Activated T-cell treated with anti-CD3 and anti-CD28 coated beads, Interleukin-2, amount 50 U/mL, for 72 hours (primary cell): ENCODE measurements at places on chromosomes 4 and X. TPM values are rescaled to one million over a fixed set of nuclear protein-coding genes. Genes with fewer than 3 reads are reported as not detected.

- no peak for DNase-seq
These were observed 8.5 kb upstream of the HTN1 start for GRCh38 chr4:70041652-70042286.

SMAD1 gene
- total RNA-seq = 3.1 TPM

DNA sequence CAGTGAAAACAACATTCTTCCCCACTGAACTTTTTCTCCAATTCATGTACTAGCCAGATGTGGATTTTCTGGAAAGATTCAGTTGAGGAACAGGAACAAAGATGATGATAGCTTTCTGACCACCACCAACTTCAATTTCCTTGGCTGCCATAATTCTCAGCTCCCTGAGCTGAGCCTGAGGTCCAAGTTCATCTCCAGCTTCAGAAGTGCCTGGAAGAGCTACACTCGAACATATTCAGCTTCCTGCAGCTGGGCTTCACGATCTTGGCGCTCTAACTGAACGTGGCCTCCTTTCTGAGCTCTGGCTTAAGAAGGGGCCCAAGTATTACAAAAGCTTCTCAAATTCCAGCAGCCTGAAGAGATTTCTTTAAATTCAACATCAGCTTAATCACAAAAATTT, 83.9 kb downstream of the QDPR start:
- DNase-seq = no peak

GRCh38 chr4:128159967-128160366, 98.9 kb downstream of the LARP1B start:
- DNase-seq = no peak
